Sciatic nerve (tissue), 2 donors: ENCODE measurements at places on chromosomes 12 and 14. TPM values are rescaled to one million over a fixed set of nuclear protein-coding genes. Genes with fewer than 3 reads are reported as not detected.

CIROP gene
- total RNA-seq = not detected

GRCh38 chr14:76829013-76829365 lies 2.8 kb downstream of the LRRC74A start:
- no peak for DNase-seq

SUOX gene
- 20.3 TPM for total RNA-seq

DNA sequence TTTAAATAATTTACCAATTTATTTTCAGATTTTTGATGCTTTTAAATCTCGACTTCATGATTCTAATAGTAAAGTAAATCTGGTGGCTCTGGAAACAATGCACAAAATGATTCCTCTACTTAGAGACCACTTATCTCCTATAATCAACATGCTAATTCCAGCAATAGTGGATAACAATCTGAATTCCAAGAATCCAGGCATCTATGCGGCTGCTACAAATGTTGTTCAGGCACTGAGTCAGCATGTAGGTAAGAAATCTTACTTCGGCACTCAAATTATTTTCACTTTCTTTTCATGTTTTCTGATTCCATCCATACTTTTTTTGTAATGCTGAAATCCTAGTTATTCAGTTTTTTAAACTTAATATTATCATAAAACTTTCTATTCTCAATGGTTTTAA lies 15.5 kb upstream of the PRPF39 start:
- no peak for DNase-seq

PLBD1 gene
- total RNA-seq = 17.1 TPM

- no peak for DNase-seq
Observed at GRCh38 chr12:98757455-98757854, 112.4 kb downstream of the APAF1 start.

C1QL4 gene
- total RNA-seq = not detected

DNA sequence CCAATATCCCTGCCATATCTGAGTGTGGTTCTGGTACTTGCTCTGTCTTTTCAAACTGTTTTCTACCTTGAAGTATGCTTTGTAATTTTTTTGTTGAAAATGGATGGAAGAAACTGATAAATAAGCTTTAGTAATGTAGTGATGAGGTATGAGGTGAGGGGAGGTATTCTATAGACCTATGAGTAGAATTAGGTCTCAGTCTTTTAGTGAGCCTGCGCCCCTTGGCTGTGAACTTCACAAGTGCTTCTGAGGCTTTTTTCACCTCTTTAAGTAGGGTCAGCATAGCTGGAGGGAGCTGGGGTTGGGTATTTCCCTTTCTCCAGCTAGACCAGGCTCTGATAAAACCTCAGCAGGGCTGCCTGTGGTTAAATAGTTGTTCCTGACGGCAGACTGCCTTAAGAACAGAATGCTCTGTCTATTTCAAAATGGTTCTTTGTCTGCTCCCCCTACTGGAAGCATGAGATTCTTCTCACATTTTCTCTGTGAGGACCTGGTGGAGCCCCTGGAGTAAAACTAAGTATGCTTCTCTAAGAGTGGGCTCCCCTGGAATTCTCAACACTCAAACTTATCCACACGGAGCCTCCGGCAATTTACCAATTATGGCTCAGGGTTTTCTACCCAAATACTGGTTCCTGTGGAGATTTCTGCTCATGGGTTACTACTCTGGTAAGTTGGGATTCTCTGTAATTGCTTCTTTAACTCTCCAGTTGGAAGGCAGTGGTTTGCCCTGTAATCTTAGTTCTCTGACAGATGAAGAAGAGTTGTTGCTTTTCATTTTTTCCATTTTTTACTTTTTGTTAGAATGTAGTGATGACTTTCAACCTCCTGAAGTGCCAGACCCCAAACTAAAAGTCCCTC lies 13.1 kb downstream of the KRT5 start:
- no peak for DNase-seq

CDK4 gene
- total RNA-seq = 54.0 TPM

DNA sequence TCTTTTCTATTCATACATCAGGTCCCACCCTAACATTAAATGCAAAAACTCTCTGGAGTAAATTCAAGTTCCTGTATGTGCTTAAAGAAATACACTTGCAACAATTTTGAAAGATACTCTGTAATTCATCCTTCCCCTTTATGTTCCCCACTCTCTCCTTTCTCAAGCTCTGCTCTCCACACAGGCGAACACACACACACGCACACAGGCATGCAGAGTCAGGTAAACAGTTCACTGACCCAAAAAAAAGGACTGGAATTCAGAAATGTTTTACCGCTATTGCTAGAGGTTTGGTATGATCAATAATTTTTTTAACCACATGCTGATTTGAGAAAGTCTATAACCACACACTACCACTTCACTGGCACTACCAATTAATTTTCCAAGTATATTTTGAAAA lies 152.4 kb upstream of the TMCC3 start:
- DNase-seq = no peak

DNA sequence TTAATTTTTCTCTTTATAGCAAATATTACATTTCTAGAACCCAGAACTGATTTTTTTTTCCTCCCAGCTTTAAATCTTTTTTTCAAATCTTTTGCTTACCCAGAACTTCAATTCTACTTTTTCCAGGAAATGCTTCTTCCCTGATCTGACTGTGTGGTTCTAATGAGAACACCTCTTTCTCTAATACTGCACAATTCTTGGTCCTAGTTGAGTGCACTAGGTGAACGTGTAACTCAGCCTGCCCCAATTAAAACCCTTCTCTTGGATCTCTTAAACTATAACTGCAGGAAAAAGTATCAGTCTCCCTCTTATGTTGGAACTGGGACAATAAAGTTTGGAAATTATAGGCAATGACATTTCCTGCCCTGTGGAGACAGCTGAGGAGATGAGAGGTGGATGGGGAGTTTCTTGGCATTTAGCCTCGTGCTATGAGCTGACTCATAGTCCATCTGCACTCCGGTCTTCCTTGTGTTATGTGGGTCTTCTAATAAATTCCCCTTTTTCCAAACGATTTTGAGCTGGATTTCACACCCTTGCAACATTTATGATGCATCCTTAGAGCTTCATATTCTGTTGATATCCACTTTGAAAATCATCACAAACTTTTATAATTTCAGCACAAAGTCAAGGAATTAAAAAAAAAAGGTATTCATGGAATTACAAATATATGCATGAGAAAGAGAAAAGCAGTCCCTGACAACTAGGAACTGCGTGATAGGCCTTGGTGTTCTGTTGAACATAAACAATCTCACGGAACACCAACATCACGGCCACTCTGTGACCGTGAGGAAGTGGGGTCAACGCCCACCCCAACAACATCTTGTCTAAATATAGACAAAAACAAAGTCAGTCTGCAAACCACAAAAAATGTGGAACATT lies 52.4 kb downstream of the BRMS1L start:
- DNase-seq = no peak

PRH1 gene
- total RNA-seq = 36.1 TPM

LBHD2 gene
- not detected for total RNA-seq

GRCh38 chr14:21723431-21724045 lies 49.9 kb upstream of the OR4E1 start:
- no peak for DNase-seq

DNA sequence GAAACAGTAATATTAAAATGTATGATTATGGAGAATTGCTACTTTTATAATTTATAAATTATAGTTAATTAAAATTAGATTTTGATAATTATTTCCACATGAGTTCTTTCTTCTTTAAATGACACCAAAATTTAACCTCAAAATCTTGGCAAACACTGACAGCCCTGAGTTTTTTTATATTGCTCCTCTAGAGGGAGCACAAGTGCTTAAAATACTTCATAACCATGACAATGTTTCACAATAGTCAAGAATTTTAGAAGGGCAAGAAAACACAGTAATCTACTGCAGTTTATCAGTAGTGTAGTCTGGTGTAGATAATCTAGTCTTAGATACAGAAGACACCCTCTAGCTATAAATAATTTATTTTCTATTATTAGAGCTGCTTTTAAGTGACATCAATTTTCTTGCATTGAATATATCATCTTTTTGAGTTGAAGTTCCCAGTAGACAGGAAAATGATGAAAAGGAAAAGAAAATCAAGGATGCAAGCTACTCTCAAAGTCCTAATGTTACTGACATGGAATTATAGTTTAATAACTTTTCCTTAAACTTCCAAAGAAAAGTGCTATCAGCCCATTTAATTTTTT lies 14.3 kb upstream of the PTGER2 start:
- DNase-seq = no peak

DNA sequence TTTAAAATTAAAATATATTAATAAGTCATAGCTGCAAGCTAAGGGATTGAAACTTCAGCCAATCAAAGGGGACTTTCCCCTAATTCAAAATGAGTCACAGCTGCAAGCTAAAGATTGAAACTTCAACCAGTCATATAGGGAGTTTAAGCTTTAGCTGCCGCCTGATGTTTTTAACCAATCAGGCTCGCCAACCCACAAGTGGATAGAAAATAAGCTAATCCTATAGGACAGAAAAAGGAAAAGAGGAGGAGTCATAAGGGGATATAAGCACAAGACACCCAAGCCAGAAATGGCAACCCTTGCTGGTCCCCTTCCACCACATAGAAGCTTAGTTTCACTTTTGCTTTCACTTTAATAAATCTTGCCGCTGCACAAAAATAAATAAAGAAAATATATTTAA lies 1154.6 kb downstream of the GALC start:
- DNase-seq = no peak

- no peak for DNase-seq
Observed at GRCh38 chr14:35285168-35286002, 6.8 kb upstream of the PSMA6 start.

DNA sequence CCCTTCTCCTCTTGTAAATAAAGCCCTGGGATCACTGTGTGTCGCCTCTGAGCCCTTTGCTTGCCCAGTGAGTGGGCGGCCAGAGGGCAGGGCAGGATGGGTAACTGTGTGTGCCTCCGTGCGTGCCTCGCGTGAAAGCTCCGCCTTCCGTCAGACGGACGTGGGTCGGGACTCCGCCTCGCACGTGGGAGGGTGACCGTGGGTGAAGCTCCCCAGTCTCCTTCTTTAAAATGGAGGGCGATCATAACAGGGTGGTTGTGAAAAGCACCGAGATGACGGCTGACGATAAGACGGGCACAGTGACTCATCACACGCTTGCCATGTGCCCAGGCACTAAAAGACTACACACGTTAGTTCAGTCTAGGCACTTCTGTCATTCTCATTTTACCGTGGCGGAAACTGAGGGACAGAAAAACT lies 9.2 kb downstream of the PHB2 start:
- peak; percentile 84 for DNase-seq

- peak; percentile 75 for DNase-seq
Observed at GRCh38 chr14:76386944-76387782, 11.2 kb downstream of the ESRRB start.

DNA sequence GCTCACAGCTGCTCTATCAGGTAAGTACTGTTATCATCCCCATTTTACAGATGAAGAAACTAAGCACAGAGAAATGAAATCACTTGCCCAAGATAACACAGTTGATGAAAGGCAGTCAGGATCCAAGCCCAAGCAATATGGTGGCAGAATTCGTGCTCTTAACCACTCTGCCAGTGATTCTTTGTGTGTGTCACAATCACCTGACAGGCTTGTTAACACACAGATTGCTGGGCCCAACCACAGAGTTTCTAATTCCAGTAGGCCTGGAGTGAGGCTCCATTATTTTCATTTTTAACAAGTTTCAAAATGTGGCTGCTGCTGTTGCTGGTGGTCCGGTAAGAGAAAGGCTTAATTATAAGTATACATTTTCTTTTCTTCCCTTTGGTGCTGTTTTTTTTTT lies 134.2 kb downstream of the TGFB3 start:
- DNase-seq = no peak
